ENCODE measurements at places on chromosomes 11 and 22. TPM values are rescaled to one million over a fixed set of nuclear protein-coding genes. Genes with fewer than 3 reads are reported as not detected.

Gene CCDC89
- total RNA-seq = 2.6 TPM

Gene TRAF6
- 6.1 TPM for total RNA-seq

Gene CEND1
- not detected for total RNA-seq

Gene OR52A1
- not detected for total RNA-seq

Gene ANKK1
- total RNA-seq = 0.12 TPM
